D721Med (cell line): ENCODE measurements at places on chromosomes 16 and 17.

- DNase-seq, result no peak
Observed at GRCh38 chr16:85716680-85717038, 27.9 kb upstream of the GINS2 start.

- DNase-seq, result no peak
Observed at GRCh38 chr17:75356260-75356937, 49.1 kb downstream of the GRB2 start.

GRCh38 chr17:8175795-8176196 is 384 bp downstream of the TMEM107 start:
- DNase-seq, result no peak

GRCh38 chr17:78241277-78242023 is 10.0 kb downstream of the TMEM235 start:
- no peak for DNase-seq

DNA sequence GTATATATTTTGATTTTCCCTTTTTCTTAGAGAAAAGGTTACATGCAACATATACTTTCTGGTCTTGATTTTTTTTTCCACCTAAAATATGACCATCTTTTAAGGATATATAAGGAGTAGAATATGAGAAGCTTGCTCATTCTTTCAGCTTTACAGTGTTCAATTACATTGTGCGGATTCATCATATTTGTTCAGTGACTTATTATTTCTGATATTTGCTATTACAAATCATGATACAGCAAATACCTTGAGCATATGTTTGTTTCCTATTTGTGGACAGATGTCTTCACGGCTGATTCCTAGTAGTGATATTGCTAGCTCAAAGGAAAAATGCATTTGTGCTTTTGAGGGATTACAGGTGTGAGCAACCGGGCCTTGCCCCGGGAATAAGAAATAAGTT is 18.1 kb downstream of the KATNIP start:
- DNase-seq, result no peak

DNA sequence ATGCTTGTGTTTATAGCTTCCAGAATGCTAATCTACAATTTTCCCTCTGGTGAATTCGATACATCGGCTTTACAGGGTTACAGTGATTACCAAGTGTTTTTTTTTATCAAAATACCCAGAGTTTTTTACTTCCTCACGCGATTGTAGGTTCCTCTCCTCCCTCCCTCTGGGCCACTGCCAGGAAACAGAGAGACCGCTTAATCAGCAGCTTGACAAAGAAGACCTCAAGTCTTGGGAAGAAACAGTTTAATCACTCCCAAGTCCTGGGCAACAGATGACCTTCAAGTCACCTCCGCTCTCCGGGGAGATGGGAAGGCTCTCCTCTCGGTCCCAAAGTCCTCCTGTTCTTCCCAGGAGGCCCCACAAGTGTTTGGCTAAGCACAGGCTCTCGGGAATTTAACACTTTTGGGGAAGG is 23.5 kb downstream of the SMTNL2 start:
- no peak for DNase-seq

DNA sequence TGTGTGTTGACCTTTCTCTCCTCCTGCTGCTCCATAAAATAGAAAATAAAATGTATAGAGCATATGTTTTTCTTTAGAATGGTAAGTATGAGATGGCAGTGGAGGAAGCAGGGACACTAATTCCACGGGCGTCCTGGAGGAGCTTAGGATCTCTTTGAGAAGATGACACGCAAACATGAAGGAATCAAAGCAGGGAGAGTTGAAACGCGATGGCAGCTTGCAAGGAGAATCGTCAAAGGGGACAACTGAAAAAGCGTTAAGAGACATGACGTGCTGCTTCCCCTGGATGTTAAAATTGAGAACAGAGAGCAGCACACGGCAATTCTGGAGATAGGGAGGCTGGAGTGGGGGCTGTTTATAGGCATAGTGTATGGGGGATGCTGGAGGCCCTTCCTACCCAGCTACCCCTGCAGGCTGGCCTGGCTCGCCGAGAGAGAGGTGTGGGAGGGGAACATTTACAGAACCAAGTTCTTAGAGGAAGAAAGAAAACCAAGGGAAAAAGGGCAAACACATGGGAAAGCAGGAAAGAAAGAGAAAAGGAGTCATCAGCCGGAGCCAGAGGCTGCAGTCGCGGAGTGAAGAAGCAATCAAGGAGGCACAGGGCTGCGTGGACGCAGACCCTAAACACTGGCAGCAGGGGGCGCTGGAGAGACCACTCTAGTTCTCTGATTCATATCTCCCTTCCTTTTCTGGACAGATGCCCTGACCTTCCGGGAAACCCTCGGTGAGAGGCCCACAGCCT is 55.8 kb downstream of the MYH13 start:
- no peak for DNase-seq

DNA sequence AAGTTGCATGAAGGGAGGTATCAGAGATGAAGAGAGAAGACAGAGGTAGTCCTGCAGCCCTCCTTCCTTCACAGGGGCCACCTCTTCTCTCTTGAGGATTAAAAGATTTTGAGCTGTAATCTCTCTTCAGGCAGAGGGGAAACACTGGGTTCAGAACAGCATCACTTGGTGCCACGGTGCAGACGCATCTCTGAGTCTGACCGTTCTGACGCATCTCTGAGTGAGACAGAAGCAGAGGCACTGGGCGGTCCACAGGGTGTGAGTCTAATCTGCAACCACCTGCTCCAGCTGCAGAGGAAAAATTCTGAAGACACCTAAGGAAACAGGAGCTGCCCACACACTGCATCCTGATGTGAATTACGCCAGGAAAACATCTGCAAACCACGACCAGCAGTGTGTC is 5.3 kb upstream of the KRT37 start:
- no peak for DNase-seq

GRCh38 chr16:84460406-84461028 is 43.9 kb downstream of the MEAK7 start:
- no peak for DNase-seq

GRCh38 chr17:17119533-17119932 is 77.3 kb downstream of the MPRIP start:
- DNase-seq, result no peak

DNA sequence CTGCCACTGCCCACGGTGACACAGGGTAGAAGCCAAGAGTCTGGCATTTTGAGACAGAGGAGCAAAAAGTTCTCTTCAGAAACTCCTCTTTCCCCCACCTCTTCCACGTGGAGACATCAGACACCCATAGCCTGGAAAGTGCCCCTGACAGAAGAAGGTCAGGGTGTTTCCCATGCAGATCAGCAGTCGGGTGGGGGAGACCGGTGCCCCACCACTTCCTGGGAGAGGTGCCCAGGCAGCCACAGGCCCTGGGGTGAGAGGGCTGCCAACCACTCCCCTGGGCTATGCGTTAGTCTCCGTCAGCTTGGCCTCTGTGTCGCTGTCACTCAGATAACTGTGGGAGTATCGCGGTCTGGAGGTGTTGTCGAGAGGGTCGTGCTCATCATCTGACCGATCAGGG is 31.5 kb downstream of the PIPOX start:
- no peak for DNase-seq

DNA sequence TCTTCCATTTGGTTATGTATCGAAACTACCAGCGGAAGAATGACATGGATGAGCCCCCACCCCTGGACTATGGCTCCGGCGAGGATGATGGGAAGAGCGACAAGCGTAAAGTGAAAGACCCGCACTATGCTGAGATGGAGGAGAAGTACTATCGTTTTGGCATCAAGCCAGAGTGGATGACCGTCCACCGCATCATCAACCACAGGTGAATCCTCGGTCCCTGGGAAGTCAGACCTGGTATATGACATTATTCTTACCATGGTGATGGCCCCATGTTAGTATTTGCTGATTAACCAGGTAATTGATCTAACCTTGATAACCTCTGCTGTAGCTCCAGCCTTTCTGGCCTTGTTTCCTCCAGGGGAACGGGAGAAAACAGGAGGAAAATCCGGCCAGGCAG is 8.5 kb downstream of the CHD3 start:
- no peak for DNase-seq

DNA sequence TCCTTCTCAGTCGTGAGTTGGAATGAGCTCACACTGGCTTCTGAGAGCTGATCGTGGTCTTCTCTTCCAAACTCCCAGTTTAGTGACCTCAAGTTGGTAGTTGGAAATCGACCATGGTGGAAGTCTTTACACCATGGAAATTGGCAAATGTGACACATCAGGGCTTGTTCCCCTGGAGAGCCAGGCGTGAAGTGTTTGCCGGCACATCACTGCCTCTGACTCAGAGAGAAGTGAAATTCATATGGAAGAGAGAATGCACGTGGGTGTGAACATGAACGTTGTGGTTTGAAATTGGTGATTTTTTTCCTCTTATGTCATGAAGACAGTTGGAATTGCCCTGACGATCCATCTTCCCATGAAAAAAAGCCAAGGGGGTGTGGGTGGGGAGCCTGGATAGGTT is 47.4 kb downstream of the AXIN2 start:
- DNase-seq, result no peak
